ENCODE measurements at places on chromosomes 13 and 19.

- no peak for DNase-seq
- no peaks in the 10 kb centered on the region for H3K4me1 ChIP-seq
- H3K27ac ChIP-seq: no peak overlapping the region
Observed at GRCh38 chr13:102947745-102948405, 102.0 kb downstream of the ERCC5 start.

- DNase-seq: no peak
- H3K27ac ChIP-seq: peak overlapping the region; percentile 99
- no peaks in the 10 kb centered on the region for H3K36me3 ChIP-seq
- no peaks in the 10 kb centered on the region for H3K27me3 ChIP-seq
- peak overlapping the region; percentile 80 for H3K4me3 ChIP-seq
Observed at GRCh38 chr13:94548382-94548781, 47.6 kb downstream of the TGDS start.

DNA sequence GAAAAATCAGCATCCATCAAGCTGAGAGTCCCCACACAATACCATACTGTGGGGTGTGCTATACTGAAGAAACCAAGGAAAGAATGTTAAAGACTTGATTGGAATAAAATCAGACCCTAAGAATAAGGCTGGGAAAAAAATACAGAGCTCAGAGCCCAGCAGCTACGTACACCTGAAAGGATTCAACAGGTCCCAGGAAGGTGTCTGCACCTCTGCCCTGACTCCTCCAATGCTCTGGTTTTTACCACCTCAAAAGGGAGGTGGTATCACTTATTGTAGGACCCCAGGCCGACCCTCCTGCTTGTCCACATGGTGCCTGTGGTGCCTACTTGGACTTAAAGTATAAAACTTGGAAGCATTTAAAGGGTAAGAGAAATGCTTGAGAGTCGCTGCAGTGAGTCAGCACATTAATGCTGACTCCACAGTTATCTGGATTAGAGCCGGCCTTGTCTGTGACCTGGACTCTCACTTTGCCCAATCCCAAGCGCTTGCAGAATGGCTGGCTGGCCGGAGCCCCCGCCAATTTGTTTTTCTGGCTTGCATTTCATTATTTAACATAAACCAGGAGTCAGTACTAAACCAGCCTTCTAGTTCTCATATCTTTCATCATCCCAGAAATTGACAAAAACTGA lies 110.1 kb downstream of the FGF14 start:
- H3K27me3 ChIP-seq: no peaks in the 10 kb centered on the region
- H3K27ac ChIP-seq: no peak overlapping the region
- no peaks in the 10 kb centered on the region for H3K36me3 ChIP-seq
- H3K4me3 ChIP-seq: no peak overlapping the region
- no peaks in the 10 kb centered on the region for H3K4me1 ChIP-seq
- DNase-seq: no peak

DNA sequence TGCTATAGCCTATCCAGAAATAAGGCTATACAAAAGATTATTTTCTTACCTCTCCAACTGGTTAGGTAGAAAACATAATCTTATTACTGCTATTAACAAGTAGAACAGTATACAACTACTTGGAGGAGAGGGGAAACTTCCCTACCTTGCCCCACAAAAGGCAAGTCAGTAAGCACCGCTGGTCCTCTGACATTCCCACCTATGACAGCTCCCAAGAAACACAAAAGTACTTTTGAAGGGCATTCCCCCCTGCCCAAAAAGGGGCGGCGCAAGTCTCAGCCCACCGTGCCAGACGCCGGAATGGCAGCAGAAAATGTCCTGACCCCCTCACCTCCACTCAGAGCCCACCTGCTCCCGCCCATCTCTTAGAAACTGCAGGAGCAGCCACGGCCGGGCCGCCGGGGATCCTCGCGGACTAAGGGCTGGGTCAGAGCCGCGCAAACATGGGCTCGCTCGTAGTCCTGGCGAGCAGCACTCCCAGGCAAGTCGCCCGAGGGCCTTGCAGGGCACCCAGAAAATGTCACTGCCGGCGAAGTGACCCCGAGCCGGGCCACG lies 437 bp downstream of the SUCLA2 start:
- H3K4me1 ChIP-seq: peaks cover 7% of the 10 kb centered on the region
- H3K36me3 ChIP-seq: no peaks in the 10 kb centered on the region
- H3K4me3 ChIP-seq: peak overlapping the region; percentile 90
- H3K27ac ChIP-seq: peak overlapping the region; percentile 42
- H3K27me3 ChIP-seq: no peaks in the 10 kb centered on the region
- DNase-seq: peak; percentile 4

GRCh38 chr19:4952945-4953344 lies 16.0 kb upstream of the KDM4B start:
- no peaks in the 10 kb centered on the region for H3K4me1 ChIP-seq
- no peak for DNase-seq
- no peak overlapping the region for H3K27ac ChIP-seq
- H3K4me3 ChIP-seq: no peak overlapping the region

DNA sequence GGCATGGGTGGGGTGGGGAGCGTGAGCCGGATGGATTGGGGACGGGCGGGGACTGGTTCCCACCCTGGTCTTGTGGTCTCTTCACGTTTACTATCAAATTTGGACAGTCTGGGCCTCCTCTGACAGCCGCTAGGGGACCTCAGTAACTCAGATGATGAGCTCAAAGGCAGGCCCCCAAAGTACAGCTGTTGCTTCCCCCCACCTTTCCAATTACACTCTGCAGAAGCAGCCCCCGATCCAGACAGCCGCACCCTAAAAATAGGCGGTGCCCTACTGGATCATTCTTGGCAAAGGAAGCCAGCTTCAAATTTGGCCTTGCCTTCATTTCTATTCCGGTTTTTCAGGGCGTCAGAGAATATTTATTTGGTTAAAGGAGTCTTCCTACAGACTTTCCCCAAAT lies 1.9 kb upstream of the FOXO1 start:
- no peak overlapping the region for H3K4me3 ChIP-seq
- peaks cover 17% of the 10 kb centered on the region for H3K4me1 ChIP-seq
- no peaks in the 10 kb centered on the region for H3K36me3 ChIP-seq
- H3K27me3 ChIP-seq: peaks cover 38% of the 10 kb centered on the region

DNA sequence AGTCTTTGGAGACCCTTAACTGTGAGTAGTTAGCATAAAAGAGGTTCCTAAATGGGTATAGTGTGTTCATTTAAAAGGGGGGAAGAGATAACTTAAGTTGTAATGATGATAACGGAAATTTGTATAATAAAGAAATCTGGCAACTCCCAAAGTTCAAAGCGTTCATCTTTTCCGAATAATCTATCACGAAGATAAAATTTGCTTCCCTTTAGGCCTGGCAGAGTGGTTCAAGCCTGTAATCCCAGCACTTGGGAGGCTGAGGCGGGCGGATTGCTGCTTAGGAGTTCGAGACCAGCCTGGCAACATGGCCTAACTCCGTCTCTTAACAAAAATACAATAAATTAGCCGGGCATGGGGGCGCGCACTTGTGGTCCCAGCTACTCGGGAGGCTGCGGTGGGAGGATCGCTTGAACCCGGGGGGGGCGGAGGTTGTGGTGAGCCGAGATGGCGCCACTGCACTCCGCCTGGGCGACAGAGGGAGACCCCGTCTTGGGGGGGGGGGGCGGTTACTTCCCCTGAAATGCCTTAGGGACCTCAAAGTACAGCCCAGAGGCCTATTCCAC lies 934 bp downstream of the N4BP2L2 start:
- peaks cover 3% of the 10 kb centered on the region for H3K36me3 ChIP-seq
- H3K27me3 ChIP-seq: no peaks in the 10 kb centered on the region
- DNase-seq: no peak
- peaks cover 13% of the 10 kb centered on the region for H3K4me1 ChIP-seq

GRCh38 chr19:41555748-41556147 lies 20.2 kb upstream of the CEACAM21 start:
- H3K27ac ChIP-seq: peak overlapping the region; percentile 60
- H3K27me3 ChIP-seq: no peaks in the 10 kb centered on the region
- H3K4me1 ChIP-seq: peaks cover 14% of the 10 kb centered on the region

GRCh38 chr13:25180775-25181537 lies 8.9 kb upstream of the AMER2 start:
- no peak overlapping the region for H3K4me3 ChIP-seq
- peaks cover 17% of the 10 kb centered on the region for H3K27me3 ChIP-seq
- DNase-seq: no peak
- no peak overlapping the region for H3K27ac ChIP-seq
- H3K36me3 ChIP-seq: no peaks in the 10 kb centered on the region

DNA sequence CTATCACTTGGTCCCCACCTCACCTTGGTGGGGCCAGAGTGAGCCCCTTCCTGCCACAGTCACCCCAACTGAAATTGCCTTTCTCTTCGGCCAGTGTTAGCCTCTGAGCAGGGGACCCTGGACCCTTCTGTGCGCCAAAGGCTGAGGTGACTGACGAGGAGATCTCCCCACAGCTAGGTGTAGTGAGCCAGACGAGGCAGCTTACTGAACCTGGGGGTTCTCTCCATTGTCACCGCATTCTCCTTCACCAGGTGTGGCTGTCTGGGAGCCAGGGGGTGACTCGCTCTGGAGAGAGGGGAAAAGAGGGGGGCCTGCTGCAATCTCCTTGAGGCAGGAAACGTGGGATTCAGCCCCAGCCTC lies 1.3 kb downstream of the RPS28 start:
- H3K27ac ChIP-seq: no peak overlapping the region
- peaks cover 24% of the 10 kb centered on the region for H3K36me3 ChIP-seq
- H3K4me3 ChIP-seq: peak overlapping the region; percentile 85
- no peaks in the 10 kb centered on the region for H3K27me3 ChIP-seq
- H3K4me1 ChIP-seq: peaks cover 28% of the 10 kb centered on the region

DNA sequence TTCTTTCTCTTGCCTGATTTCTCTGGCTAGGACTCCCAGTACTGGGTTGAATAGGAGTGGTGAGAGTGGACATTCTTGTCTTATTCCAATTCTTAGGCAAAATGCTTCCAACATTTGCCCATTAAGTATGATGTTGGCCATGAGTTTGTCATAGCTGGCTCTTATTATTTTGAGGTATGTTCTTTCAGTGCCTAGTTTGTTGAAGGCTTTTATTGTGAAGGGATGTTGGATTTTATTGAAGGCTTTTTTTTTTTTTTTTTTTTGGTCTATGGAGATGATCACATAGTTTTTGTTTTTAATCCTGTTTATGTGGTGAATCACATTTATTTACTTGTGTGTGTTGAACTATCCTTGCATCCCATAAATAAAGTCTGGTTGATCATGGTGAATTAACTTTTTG lies 19.8 kb downstream of the NHLRC3 start:
- no peak for DNase-seq
- H3K27me3 ChIP-seq: no peaks in the 10 kb centered on the region
- peaks cover 4% of the 10 kb centered on the region for H3K36me3 ChIP-seq
- H3K4me1 ChIP-seq: no peaks in the 10 kb centered on the region

DNA sequence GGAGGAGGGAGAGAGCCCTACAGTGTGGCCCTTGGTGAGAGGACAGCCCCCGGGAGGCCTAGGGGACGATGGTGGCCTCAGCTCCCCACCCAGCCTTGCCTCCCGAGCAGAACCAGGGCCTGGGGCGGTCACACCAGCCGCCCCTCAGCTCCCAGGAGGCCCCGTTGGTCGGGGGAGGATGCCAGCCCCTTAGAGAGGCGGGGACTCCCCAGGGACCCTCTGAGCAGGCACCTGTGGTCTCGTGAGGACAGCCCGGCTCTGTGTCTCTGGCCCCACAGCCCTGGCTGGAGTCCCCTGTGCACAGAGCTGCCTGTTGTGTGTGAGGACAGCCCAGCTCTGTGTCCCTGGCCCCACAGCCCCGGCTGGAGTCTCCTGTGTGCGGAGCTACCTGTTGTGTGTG lies 158.8 kb downstream of the KDM4B start:
- no peak overlapping the region for H3K4me3 ChIP-seq
- H3K4me1 ChIP-seq: peaks cover 38% of the 10 kb centered on the region
- peaks cover 21% of the 10 kb centered on the region for H3K36me3 ChIP-seq
- H3K27me3 ChIP-seq: no peaks in the 10 kb centered on the region

GRCh38 chr13:110563463-110563774 lies 1.9 kb upstream of the RAB20 start:
- H3K27me3 ChIP-seq: peaks cover 20% of the 10 kb centered on the region
- no peaks in the 10 kb centered on the region for H3K36me3 ChIP-seq
- H3K4me1 ChIP-seq: no peaks in the 10 kb centered on the region

DNA sequence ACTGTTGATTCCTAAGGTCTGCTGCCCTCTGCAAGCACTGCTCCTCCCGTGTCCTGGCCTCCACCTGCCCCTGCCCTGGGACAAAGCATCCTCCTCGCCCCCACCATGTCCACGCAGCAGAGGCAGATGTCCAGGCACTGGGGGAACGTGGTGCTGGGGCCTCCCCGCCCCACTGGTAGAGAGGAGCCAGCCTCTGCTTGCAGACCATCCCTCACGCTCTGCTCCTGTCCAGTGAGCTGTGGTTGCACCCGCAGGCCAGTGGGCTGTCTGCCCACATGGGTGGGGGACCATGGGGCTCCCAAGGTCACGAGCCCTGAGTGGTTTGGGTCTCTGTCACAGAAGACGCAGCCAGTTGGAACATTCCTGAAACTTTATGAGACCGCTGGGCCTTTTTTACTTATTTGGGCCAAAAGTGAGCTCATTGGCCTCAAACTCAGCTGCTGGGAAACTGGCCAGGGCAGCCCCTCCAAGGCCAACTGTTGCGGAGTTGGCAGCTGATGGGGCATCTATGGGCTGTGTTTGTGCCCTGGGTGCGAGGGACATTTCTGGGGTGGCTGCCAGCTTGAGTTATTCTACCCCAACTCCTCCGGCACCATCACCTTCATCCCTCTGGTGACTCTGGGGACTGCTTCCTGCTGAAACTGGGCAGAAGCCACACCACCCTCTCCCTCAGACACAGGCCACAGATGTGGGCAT lies 64.8 kb upstream of the F7 start:
- DNase-seq: no peak
- H3K4me1 ChIP-seq: no peaks in the 10 kb centered on the region
- no peak overlapping the region for H3K27ac ChIP-seq
- no peaks in the 10 kb centered on the region for H3K36me3 ChIP-seq
